ENCODE measurements at places on chromosomes 12 and 14. TPM values are rescaled to one million over a fixed set of nuclear protein-coding genes. Genes with fewer than 3 reads are reported as not detected.

LRFN5 gene
- 3.0 TPM for total RNA-seq

TMEM132C gene
- total RNA-seq: 0.22 TPM

DCN gene
- not detected for total RNA-seq

RPGRIP1 gene
- 0.59 TPM for total RNA-seq

SLCO1C1 gene
- total RNA-seq: not detected

MYL2 gene
- not detected for total RNA-seq

CCNT1 gene
- 49.4 TPM for total RNA-seq

- DNase-seq: no peak
These were observed 13.7 kb downstream of the TCTN1 start for GRCh38 chr12:110627500-110628195.

GRCh38 chr12:114254998-114255397, 150.9 kb downstream of the TBX5 start:
- DNase-seq: no peak

- DNase-seq: no peak
These were observed 69.4 kb downstream of the MIA2 start for GRCh38 chr14:39303115-39303514.

- DNase-seq: no peak
These were observed 7.5 kb downstream of the NTF3 start for GRCh38 chr12:5439371-5439771.

GRCh38 chr12:125185311-125185739, 120.1 kb downstream of the AACS start:
- DNase-seq: peak; percentile 81

DNA sequence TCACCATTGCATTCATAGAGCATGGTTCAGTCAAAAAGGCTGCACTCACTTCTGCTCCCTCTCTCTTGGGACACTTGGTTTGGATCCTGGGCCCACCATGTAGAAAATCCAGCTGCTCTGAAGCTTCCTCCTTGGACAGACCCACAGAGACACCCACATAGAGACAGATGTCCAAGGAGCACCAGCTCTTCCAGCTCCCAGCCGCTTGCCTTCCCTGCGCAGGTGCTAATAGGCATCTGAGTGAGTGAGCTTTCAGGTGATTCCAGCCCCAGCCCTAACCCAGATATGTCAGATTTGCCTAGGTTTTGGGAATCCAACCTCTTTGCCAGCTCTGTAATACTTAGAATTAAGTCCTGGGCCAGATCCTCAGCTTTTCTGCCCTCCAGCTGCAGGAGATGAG, 38.6 kb downstream of the DLK1 start:
- DNase-seq: no peak

GRCh38 chr12:116337312-116337711, 59.8 kb upstream of the MED13L start:
- no peak for DNase-seq

DNA sequence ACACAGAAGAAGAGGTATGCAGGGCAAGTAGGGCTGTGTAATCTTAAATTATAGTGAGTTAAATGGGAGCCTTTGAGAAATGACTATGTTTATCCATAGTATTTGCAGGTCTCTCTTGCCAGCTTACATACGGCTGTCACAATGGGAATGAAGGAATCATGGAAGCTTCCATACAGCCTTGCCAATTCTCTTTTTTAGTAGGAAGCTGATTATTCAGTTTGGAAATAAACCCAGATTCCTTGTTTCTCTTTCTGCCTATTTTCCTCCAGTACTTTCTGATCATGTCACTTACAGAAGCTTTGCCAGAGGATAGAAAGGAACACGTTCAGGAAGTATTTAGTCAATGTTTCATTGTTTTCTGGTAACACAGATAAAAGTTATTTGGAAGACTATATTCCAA, 217.4 kb upstream of the DIO2 start:
- no peak for DNase-seq

GRCh38 chr12:56118688-56119357, 757 bp downstream of the ZC3H10 start:
- no peak for DNase-seq

GRCh38 chr14:106094654-106095189, 568.3 kb downstream of the TMEM121 start:
- no peak for DNase-seq

DNA sequence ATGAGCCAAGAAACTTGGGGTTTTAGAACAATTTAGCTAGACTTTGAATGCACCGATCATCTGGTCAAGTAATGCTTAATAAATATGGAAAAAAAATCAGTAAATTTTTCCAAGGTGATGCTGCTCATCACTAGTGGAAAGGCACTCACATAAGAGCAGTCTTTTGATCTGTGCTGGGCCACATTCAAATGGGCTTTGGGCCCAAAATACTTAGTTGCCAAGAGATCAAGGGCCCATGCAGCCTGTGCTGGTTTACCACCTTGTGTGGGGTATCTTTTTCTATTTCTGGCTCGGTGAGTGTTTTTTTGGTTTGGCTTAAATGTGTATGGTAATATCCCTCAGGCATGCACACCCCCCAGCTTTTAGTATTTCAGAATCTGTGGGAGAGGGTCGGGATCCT, 943.2 kb downstream of the TMTC2 start:
- no peak for DNase-seq

- peak; percentile 85 for DNase-seq
These were observed 2.7 kb downstream of the SLC2A3 start for GRCh38 chr12:7933255-7933726.

DNA sequence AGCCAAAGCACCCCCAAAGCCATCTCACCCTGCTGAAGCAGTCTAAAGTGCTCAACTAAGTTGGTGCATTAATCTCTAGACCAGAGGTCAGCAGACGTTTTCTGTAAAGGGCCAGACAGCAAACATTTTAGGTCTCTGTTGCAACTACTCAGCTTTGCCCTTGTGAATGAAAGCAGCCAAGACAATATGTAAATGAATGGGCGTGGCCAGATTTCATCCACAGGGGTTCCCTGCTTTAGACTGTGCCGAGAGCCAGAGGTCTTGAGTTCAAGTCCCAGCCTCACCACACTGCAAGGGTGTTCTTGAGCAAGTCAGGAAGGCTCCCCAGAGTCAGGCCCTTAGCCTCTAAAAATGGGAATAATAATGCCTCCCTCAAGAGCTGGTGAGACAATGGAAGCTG, 166.2 kb downstream of the CHST11 start:
- DNase-seq: no peak

DNA sequence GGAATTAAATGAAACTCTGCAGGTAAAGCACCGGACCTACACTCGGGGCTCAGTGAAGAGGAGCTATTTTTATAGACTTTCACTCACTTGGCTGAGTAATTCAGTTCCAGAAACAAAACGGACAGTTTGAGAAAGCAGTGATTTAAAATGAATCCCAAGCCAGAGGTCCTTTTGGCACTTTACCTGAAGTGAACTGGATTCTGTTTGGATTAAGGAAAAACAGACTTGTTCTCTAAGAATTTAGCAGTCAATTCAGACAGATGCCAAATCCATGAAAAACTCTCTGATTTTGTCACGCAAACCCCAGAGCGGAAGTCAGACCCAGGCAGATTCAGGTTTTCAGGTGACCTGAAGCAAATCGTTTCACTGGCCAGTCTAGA, 4.9 kb upstream of the VASH1 start:
- DNase-seq: no peak

GRCh38 chr12:116955382-116956021, 44.8 kb downstream of the FBXW8 start:
- DNase-seq: no peak

GRCh38 chr12:117284140-117284539, 77.3 kb downstream of the NOS1 start:
- no peak for DNase-seq

Measured in H9 (cell line).